Esophagus squamous epithelium (tissue), 5 donors: ENCODE measurements at places on chromosomes 1 and 21.

DNA sequence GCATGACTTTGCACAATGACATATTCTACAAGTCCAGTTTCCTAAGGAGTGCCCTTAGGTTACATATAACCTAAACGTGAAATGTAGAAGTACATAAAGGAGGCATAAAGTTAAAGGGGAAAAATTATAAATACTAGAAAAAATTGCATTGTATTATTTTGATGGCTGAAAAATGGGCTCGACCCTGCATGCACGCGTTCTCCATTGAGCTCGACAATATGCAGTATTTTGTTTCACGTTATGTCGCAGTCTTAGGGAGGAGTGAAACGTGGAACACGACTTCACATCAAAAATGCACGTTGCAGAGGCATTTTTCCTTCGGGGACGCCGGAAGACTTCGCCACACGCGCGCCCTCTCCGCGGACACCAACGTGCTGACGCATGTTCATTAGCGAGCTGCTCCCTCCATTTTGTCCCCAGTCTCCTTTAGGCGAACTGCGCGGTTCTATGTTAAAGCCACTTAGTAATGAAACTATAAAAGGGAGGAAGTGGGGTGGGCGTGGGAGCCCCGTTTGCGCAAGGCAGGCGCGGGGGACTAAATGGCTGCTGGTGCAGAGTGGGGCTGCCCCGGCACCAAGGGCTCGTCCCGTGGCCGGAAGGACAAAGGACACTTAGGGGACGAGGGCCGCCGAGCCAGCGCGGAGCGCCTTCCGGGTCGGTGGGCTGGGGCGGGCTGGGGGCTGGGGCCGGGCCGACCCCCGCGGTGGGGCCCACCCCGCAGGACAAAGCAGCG, 749 bp upstream of the COX20 start:
- peak; percentile 67 for DNase-seq

GRCh38 chr1:25917996-25918395, 11.8 kb upstream of the STMN1 start:
- DNase-seq, result no peak

- no peak for DNase-seq
Observed at GRCh38 chr1:92505015-92505692, 18.4 kb upstream of the GFI1 start.

DNA sequence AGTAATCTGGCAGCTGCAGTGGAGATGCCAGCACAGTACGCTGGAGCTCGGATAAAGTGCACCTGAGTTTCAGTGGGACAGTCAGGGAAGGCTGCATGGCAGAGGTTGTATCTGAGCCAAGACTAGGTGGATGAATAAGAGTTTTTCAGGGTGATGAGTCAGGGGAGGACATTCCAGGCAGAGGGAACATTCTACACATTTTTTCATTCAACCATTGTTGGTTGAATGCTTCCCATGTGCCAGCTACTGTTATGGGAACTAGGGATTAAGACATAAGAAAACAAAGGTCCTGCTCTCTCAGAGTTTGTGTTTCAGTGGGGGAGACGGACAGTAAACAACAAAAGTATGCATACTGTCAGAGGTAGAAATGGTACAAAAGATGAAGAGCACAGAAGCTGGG, 5.2 kb downstream of the LEPR start:
- DNase-seq, result no peak

DNA sequence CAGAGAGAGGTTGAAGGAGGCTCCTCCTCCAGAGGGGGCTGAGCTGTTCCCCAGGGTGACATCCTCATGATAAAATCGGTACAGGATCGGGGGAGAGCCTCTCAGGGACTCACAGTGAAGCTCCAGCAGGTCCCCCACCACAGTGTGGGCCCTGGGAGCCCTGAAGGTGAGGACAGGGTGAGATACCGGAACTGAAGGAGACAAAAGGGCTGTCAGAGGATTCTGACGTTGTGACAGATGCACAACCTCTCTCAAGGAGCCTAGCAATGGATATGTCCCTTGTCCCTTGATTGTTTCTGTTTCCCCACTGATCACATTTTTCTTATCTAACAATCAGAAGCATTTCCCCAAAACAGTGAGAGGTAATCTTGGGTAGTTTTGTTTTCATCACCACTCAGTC, 5.2 kb downstream of the FCRL3 start:
- no peak for DNase-seq

GRCh38 chr1:112251766-112252506, 144.1 kb upstream of the CTTNBP2NL start:
- DNase-seq, result no peak

GRCh38 chr1:203040513-203041275, 14.4 kb downstream of the PPFIA4 start:
- no peak for DNase-seq

GRCh38 chr1:21651214-21652042, 17.7 kb downstream of the RAP1GAP start:
- no peak for DNase-seq

DNA sequence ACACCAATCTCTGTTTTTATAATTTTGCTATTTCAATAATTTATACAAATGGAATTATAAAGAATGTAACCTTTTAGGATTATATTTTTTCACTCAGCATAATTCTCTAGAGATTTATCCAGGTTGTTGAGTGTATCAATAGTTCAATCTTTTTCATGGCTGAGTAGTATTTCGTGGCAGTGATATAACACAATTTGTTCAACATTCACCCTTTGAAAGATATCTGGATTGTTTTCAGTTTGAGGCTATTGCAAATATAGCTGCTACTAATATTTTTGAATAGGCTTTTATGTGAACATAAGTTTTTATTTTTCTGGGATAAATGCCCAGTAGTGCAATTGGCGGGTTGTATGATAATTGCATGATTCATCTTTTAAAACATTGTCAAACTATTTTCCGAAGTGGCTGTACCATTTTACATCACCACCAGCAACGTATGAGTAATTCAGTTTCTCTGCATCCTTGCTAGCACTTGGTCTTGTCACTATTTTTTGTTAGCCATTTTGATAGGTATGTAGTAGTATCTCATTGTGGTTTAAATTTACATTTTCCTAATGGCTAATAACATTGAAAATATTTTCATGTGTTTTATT, 55.6 kb upstream of the ABCD3 start:
- no peak for DNase-seq

DNA sequence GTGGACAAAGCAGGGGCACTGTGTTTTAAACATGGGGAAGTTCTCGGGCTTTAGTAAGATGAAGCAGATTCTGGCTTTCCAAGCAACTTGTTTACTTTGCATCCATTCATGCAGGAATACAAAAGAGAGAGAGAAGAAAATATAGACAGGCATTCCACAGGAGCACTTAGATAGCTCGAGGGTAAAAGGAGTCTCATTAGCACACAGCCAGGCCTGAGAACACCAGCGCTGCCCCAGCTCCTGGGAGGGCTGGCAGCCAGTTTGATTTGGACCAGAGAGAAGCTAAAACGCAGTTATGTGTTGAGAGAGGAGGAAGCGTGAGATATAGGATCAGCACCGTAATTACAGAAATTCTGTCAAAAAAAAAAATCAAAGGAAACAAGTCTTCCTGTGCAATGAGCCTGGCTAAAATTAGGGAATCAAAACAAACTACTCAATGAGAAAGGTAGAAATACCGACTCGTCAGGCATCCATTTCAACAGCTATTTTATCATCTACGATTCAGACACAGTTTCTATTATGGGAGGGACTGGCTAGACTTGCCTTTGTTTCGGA, 68.2 kb downstream of the CLSTN1 start:
- DNase-seq, result no peak

GRCh38 chr1:98821379-98821778, 159.9 kb downstream of the SNX7 start:
- no peak for DNase-seq

GRCh38 chr21:31596055-31596454, 63.4 kb upstream of the SOD1 start:
- DNase-seq, result no peak

- no peak for DNase-seq
Observed at GRCh38 chr1:109910963-109911798, 532 bp downstream of the CSF1 start.

DNA sequence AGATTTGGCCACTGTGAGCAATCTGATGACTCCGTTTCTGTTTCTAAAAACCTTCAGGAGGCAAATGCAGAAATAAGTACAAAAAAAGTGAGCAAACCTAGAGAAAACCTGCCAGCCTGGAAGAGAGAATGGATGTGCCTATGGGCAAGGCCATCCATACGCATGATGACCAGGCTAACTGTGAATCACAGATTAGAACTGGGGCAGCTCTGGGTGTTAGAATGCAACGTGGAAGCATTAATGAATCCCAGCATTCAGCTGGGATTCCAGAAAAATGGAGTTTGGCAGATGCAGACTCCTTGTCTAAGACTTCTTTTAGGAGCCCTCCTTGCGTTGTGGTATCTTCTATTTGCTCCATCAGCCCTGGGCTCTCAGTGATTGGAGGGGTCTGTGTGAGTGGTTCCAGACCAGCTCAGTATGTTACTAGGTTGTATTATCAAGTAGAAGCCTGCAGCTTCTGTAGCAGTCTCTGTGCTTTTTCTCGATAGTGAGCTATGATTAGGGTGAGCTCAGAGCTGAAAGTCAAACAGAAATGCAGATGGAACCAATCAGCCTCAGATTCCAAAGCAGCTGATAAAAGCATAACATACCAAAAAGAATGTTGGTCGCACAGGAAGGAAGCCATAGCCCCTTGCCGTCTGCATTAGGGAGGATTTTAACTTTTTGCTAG, 154.0 kb downstream of the PSMG1 start:
- DNase-seq, result no peak

GRCh38 chr1:109265741-109266330, 16.5 kb downstream of the CELSR2 start:
- DNase-seq, result no peak
